ENCODE measurements at places on chromosomes 2 and 18. TPM values are rescaled to one million over a fixed set of nuclear protein-coding genes. Genes with fewer than 3 reads are reported as not detected.

CYP26B1 gene
- 5.9 TPM for total RNA-seq

- H3K27me3 ChIP-seq: no peaks in the 10 kb centered on the region
- H3K36me3 ChIP-seq: no peaks in the 10 kb centered on the region
- H3K4me3 ChIP-seq: no peak overlapping the region
- no peaks in the 10 kb centered on the region for H3K4me1 ChIP-seq
- DNase-seq: no peak
Measured at GRCh38 chr2:200042944-200043343, 87.6 kb downstream of the MAIP1 start.

- no peaks in the 10 kb centered on the region for H3K36me3 ChIP-seq
- H3K27me3 ChIP-seq: no peaks in the 10 kb centered on the region
- H3K4me1 ChIP-seq: peaks cover 20% of the 10 kb centered on the region
- H3K4me3 ChIP-seq: no peak overlapping the region
Measured at GRCh38 chr2:37630776-37631175, 40.7 kb downstream of the CDC42EP3 start.

- H3K4me3 ChIP-seq: no peak overlapping the region
- no peaks in the 10 kb centered on the region for H3K27me3 ChIP-seq
- no peak overlapping the region for H3K27ac ChIP-seq
- no peak for DNase-seq
Measured at GRCh38 chr18:65876310-65876709, 125.5 kb downstream of the CDH7 start.

DNA sequence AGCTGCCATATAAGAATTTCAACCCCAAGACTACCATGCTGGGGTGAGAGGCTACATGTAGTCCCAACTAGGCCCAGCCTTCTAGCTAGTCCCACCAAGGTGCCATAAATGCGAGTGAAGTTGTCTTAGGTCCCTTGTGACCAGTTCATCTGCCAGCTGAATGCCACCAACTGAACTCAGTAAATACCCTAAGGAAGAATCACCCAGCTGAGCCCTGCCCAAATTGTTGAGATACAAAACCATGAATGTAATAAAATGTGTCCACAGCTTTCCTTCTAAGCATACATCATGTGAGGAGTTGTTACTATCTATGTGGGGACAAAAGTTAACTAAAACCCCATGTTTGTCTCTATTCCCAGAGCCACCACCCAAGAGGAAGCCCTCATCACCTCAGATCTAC lies 70.3 kb downstream of the THADA start:
- DNase-seq: no peak
- H3K4me1 ChIP-seq: no peaks in the 10 kb centered on the region
- H3K36me3 ChIP-seq: no peaks in the 10 kb centered on the region
- peak overlapping the region; percentile 44 for H3K27ac ChIP-seq
- H3K27me3 ChIP-seq: no peaks in the 10 kb centered on the region
